CD4-positive, alpha-beta T cell treated with Interleukin-4 for 1 hour (primary cell): ENCODE measurements at places on chromosomes 1 and 21.

GRCh38 chr1:39776400-39776713 is 5.2 kb upstream of the OXCT2 start:
- DNase-seq: no peak

- no peak for DNase-seq
Measured at GRCh38 chr21:28712411-28712810, 280.3 kb downstream of the LTN1 start.

DNA sequence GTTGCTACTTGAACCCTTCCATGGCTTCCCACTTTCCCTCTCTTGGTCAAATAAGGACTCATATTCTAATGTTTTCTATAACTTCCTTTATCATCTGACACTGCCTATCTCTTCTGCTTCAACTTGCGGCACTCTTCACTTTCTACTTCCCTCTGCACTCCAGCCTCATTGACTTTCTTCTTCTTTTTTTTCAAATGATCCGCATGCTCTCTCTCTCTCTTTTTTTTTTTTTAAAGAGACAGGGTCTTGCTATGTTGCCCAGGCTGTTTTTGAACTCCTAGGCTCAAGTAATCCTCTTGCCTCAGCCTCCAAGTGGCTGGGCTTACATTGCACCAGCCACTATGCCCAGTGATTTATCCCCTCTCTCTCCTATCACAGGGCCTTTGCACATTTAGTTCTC is 7.3 kb upstream of the IL10 start:
- DNase-seq: no peak

- no peak for DNase-seq
Measured at GRCh38 chr1:167720965-167721616, 691 bp upstream of the MPZL1 start.

DNA sequence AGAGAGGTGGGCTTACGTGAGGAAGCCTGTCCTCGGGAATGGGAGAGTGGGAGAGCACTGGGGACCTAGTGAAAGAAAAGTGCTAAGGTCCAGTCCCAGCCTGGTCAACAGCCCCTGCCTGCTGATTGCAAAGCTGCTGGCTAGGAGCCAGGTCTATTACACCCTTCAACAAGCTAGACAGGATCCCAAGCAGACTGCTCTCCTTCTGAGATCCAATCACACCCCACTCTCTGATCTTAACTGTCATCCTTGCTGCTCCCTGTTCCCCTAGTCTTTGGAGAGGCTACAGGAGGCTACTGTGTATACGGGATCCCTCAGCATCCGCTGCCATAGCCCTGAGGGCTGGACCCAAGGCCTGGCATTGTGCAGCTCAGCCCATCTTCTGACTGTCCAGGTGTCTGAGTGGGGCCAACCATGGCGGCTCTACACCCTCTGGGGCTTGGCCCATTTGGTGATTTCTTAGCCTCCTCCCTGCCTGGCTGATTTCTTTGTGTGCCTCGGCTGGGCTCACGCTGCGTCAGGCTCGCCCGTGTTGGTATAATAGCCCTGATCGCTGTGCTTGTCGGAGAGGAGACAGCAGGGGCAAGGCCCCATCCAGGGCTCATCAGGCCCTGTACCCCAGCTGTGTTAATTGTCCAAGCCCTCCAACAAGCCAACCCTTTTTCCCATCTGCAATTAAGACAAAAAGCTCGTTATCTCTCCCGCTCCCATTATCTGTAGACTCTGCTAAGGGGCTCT is 43.9 kb downstream of the NAV1 start:
- no peak for DNase-seq

- no peak for DNase-seq
Measured at GRCh38 chr21:28337315-28337714, 655.4 kb downstream of the LTN1 start.

DNA sequence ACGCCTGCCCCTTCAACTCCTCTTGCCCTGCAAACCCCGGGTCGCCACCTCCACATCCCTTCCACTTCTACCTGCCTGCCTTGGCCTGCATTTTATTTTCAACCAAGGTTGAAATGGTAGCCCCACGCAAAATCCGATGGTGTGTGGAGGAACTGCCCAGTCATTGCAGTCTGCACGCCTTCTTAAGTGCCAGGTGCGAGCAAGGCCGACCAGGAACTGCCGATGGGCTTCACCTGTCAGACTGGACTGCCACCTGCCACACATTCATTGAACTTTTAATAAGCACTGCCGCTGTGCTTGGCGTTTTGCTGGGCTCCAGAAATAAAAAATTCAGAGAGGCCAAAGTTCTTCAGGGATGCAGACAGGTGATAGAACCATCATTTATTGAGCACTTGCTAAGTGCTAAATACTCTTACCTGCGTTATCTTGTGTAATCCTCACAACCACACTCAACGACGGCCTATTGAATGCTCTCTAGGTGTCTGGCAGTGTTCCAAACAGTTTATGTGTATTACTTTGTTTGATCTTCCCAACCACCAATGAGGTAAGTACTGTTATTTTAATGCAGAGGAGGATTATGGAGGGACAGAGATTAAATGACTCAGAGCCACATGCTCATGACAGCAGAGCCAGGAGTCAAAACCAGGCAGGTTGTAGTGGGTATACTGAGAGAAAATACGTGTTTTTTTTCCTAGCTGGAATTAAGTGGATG is 36.2 kb downstream of the CACHD1 start:
- DNase-seq: peak; percentile 16

DNA sequence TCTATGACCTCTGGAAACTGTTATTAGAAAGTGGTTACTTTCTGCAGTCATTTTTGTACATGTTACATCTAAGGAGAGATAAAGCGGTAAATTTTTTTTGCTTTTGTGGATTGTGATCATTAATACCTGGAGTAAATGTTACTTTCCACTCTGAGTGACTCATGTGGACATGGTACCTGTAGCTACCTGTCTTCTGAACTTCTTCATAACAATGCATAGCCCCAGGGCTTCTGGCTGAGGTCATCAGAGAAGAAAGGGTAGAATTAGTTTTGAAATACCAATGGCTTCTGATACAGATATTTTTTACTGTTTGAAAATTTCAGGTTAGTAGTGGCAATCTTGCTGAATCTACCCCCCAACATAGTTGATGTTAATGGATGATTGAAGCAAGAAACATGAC is 489.3 kb downstream of the RWDD3 start:
- no peak for DNase-seq

DNA sequence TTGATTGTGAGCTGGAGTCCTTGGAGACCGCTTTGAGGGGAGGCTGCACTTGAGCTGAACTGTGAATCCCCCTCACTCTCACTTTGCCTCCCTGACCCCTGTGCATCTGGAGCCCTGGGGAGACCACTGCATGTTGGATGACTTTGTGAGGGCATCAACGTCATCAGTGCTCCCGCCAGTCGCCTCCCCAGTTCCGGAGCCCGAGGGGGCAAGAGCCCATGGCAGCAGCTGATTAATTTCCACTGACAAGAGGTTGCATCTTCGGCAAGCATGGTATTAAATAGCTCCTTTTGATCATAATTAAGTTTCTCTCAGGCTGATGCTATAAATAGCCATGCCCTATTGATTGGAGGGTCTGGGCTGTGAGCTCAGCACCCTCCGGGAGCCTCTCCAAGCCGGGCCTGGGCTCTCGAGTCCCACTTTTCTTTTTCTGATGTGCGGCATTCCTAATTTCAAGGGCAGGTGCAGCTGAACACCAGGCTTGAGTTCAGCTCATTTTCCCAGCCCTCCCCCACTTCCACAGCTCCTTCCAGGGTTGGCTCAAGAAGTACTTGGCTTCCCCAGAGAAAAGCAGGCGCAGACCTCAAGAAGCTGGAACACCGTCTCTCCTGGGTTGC is 33.2 kb downstream of the KCND3 start:
- DNase-seq: no peak

DNA sequence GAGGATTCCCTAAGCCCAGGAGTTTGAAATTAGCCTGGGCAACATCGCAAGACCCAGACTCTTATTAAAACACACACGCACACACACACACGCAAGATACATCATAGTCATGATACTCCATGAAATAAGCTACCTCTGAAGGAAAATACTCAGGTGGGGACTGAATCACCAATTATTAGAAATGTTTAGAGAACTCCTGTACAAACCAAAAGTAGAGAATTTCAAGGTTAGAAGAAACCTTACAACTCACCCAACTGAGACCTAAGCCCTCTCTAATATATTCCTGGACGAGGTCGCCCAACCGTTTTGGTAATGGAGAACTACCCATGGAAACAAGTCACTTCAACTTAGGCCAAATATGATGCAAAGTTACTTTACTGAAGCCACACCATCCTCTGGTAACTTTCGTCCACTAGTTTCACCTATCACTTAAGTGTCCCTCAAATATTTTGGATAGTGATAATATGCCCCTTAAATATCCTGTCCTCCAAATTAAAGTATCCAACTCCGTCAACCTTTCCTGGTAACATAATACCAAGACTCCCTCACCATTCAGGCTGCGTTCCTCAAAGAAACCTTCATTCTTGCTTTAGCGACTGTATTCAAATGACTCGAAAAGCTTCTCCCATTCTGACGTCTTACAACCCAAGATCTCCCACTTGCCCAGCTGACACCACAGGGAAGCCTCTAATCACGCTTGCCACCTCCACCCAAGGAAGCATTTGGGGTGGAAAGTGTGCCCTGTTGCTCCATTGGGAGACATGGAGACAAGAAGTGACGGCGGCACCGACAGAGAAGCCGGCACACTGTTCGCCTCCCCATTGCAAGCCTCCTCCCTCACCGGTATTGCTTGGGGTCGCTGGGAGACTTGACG is 856 bp downstream of the NRDC start:
- peak; percentile 20 for DNase-seq

DNA sequence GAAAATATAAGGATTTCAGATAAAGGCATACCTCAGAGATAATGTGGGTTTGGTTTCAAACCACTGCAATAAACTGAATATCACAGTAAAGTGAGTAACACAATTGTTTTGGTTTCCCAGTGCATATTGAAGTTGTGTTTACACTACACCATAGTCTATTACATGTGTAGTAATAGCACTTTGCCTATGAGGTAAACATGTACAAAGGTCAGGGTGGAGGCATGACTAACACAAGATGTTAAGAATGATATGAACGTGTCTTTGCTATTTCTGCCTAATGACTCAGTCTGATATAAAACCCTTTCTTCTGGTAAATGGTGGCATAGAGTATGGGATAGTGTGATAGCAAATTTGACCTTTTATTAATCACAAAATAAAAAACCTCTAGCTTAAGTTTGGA is 621.5 kb upstream of the ADGRL2 start:
- no peak for DNase-seq

- DNase-seq: no peak
Measured at GRCh38 chr1:150366416-150367296, 2.7 kb downstream of the RPRD2 start.

GRCh38 chr1:43954036-43954435 is 7.3 kb downstream of the IPO13 start:
- no peak for DNase-seq

DNA sequence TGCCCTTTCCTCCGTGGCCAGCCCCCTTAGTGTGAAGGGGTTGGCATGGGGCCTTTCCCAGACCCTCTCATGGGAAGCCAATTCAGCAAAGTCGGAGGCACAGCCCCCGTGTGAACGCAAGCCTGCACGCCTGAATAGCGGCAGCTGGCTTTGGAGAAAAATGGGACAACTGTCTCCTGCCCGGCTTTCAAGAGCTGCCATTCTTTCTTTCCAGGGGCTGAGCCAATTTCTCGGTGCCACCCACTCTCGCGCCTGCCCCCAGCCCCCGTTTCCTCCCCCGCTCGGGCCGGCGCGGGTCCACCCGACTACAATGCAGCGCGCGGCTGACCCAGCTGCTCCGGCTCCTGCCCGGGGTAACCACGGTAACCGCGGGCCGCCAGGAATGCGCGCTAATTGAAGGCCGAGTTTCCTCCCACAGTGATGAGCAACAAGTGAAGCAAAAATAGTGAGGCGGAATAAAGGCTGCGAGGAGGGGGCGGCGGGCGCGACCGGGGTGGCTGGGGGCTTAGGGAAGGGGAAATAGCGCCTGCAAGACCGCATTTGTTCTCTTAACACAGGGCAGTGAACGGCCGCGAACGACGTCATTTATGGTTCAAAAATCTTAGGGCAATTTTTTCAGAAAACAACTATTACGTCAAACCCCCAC is 27.8 kb downstream of the ILDR2 start:
- no peak for DNase-seq

DNA sequence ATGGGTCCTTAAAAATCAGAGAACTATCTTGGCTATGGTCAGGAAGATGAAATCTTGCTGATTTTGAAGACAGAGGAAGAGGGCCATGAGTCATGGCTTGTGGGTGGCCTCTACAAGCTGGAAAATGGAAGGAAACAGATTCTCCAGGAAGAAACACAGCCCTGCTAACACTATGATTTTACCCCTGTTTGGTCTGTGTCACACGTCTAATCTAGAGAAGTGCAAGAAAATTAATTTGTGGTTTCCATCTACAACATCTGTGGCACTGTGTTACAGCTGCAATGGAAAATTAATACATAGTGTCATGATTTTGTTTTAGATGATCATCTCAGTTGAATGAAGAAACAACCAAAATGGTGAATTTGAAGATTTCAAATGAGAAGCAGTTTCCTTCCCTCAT is 288.7 kb upstream of the NRIP1 start:
- DNase-seq: no peak

DNA sequence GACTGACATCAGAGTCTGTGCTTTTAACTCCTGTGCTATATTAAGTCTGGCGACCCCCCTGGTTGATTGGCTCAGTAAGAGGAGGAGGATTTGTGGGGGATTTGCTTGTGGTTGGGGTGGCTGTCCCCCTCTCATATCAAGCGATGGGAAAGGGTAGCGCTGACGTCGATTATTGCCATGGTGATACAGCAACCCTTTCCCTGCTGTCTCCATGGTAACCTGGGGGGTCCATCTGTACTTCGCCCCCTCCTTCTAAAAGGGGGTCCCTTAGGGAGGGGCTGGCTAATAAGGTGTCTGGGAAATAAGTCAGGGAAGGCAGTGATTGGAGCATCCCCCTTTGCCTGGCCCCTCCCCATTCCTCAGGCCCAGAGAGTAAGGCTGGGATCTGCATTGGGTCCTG is 4.7 kb downstream of the FAM229A start:
- no peak for DNase-seq

DNA sequence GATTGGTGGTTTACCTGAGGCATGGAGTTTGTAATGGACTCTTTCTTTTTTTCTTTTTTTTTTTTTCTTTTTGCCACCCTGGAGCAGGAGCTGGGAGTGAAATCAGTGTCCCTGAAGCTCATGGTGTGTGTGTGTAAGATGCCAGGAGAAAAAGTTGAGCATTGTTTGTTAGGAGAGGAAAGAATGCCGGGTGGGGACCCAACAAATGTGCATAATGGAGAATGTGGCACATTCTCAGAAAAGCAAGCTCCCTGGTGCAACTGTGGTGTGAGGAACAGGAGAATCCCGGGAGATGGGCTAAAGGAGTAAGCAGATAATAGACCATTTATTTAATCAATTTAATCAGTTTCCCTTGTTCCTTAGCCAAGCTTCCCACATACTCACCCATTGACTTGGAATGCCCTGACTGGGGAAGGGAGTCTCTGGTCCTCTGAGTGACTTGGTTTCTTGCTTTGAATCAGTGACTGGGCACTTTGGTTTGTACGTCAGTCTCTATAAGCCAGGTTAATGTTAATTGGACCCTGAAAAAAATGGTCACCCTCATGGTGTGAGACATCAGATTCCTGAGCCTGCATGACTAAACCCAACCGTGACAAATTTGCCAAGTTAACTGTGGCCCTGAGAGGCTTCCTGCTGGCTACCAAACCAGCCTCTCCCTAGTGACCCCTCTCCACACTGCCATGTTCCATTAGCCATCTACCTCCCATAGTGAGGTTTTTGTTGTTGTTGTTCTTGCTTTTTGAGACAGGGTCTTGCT is 43.9 kb upstream of the ITPKB start:
- DNase-seq: no peak
